ENCODE measurements at places on chromosomes 6 and 20. TPM values are rescaled to one million over a fixed set of nuclear protein-coding genes. Genes with fewer than 3 reads are reported as not detected.

GRCh38 chr6:132122871-132123270 is 171.7 kb upstream of the CCN2 start:
- DNase-seq = peak; percentile 38

DNA sequence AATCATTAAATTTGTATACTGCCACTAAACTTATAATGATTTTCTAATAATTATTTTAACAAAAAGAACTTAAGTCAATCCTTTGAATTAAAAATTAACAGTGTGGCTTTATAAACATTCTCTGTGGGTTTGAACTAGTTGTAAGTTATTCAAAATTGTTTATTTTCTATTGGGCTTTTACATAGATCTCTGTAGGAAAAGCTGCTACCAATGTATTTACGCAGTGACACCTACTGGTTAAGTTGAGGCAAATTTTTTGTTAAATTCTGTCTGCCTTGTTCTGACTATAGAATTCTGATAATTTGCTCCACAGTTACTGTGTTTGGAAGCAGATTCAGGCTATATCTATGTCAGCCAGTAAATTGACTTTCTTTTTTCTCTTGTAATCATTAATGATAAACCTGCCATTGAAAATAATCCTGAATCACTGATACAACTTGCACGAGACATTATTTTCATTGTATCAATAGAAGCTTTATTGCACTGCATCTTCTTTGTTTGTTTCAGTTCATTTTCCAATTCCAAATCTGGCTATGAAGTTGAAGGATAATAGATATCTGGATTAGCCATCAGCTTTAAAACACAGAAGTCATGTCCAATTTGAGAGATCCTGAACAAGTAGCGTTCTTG is 66.0 kb upstream of the UTRN start:
- peak; percentile 48 for DNase-seq

DNA sequence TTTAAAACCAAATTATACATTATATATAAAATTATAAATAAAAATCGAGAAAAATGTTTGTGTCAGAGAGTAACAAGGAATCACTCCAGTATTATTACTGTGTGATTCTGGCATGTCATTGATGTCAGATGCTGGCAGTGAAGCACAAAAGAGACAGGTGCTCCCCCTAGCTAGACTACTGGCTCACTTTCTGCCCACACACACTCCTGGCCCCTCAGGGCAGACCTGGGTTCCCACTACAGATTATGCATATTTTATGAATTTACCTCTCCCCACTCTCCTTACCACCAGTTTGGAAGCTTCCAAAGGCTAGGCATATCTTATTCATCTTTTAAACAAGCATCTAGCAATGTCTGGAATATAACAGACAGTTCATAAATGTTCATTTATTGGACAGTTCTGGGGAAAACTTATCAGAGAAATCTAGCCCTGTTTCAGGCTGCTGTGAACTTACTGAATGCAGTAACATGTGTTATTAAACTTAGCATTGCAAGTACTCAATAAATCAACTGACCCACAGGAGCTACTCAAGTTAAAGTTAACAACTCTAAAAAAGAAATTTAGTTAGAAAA is 12.8 kb downstream of the SNX3 start:
- no peak for DNase-seq

Gene RNF217
- 31.3 TPM for total RNA-seq

Gene SPTLC3
- total RNA-seq = 9.0 TPM

All from myocyte (in vitro differentiated cells).